ENCODE measurements at places on chromosomes 1 and 21.

- DNase-seq, result no peak
These were observed 15.8 kb upstream of the RGS13 start for GRCh38 chr1:192620071-192620635.

DNA sequence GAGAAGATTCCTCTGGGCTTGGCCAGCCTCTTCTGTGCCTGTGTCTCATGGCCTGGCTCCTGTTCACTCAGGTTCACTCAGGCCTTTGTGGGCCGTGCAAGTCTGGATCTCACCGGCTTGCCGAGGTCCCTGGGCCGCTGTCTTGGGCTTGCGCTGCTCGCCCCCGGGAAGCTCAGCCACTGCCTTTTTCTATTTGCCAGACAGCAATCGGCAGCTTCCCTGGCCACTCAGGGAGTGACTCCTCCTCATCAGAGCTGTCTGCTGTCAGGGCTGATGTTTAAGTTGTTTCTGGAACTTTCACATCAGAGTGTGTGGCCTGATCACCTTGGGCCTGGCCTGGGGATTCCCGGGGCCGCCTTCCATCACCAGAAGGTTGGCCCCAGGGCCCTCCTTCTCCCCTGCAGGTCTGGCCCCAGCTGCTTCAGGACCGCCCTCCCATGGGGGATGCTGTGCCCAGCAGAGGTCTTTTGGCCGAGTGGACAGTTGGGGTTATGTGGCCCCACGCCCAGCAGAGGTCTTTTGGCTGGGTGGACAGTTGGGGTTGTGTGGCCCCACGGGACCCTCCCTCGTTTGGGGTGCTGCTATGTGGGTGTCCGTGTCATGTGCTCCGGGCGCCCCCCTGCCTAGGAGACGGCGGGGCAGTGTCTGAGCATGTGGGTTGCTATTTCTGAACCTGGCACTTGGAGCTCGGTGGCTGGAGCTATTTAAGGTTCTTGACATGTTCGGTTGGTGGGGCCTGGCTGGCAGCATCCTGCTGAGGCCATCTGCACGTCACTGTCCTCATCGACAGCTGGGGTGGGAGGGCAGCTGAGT lies 12.5 kb downstream of the SLX9 start:
- no peak for DNase-seq

DNA sequence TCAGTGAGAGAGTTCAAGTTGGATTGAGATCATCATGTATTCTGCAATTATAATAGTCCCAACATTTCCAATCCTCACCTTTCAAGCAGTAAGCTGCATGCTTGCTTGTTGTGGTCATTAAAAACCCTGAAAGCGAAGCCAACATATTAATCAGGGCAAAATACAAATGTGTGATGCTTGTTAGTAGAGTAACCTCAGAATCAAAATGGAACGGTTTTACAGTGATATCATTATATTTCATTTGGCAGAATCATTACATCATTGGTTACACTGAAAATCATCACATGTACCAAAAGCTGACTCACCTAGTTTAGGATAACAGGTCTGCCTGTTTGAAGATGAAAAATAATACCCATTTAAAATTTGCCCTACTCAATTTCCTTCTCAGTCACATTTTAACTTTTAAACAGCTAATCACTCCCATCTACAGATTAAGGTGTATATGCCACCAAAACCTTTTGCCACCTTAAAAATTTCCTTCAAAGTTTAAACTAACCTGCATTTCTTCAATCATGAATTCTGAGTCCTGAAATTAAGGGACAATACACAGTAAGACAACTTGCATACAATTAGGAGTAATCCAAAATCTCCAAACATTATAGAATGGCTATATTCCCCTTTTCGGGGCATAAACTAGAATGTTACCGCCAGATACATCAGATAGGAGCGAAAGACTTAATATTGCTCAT lies 3.5 kb downstream of the GAS5 start:
- DNase-seq, result no peak

DNA sequence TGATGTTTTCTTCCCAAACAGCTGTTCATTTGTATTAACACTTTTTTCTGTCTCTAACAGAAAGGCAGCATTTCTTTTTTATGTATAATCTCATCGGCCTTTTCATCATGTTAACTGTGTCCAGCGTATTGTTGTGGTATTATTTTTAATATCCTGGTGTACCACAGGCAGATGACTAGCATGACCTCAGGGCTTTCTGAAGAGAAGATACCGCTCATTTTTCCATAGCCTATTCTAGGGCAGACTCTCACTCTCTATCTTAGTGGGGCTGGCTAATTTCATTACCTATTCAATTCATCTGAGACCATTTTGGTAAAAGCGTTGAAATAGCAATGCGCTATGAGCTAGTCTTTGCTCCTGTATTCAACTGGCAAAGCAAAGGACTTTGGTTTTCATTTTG lies 209.9 kb downstream of the SDCCAG8 start:
- no peak for DNase-seq

DNA sequence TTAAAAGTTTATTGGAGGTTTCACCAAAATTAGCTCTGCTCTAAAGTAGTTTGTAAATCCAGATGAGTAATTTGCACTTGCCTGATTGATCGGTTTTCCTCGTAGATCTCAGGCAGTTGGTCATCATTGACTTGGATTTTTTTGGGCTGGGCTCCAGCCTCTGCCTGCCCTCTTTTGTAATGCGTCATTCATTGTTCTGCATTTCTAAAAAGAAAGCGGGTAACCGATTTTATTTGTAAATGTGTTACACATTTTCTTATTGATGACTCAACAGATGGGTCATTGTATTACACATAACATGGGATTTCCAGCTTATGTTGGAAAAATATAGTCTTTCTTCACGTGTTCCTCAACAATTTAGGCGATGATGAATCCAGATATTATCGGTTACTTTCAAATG lies 5.5 kb downstream of the ETS2 start:
- DNase-seq, result peak; percentile 93

DNA sequence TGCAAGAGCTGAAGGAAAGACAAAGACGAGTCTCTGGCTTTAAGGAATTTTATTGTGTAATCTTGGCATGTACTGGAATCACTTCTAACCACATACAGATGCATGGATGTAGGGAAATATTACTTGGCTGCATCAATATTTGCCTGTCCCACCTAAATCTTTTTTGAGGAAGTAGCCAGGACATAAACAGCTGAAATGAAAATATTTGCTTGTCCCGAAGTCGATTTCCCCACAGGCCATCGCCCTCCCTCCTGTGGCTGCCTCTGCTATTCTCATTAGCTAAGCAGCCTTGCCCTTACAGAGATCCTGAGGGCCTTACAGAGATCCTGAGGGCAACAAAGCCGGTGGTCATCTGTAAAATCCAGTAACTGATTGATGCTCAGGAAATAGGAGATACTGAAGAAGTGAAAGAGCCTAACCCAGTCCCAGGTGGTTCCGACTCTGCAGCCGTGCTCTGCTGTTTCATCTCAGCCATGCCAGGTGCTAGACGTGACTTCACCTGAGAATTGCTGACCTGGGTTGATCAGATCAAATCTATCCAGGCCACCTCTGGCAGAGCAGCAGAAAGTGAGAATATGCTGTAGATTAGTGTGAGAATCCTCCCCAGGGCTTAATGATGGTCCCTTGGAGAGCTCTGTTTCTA lies 25.5 kb downstream of the MAN1C1 start:
- DNase-seq, result peak; percentile 10

DNA sequence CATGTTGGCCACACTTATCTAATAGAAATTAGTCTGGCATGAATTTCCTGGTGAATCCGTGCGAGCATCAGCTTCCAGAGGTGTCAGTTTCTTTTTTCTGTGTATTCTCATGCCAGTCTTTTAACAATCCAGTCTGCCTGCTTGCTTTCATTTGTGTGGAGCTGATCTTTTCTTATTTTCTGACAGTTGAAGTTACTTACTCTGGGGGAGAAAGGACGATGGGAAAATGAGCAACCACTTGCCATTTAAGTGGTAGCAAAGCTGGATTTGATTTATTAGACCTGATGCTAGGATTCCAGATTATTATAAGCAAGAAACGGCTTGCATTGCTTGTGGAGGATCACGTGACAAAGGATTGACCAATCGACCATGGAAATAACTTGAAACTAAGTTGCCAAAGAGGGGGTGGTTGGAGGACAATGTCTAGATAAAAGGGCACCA lies 24.3 kb upstream of the APP start:
- DNase-seq, result no peak

- DNase-seq, result peak; percentile 65
These were observed 25.8 kb upstream of the EVA1B start for GRCh38 chr1:36349241-36349671.

DNA sequence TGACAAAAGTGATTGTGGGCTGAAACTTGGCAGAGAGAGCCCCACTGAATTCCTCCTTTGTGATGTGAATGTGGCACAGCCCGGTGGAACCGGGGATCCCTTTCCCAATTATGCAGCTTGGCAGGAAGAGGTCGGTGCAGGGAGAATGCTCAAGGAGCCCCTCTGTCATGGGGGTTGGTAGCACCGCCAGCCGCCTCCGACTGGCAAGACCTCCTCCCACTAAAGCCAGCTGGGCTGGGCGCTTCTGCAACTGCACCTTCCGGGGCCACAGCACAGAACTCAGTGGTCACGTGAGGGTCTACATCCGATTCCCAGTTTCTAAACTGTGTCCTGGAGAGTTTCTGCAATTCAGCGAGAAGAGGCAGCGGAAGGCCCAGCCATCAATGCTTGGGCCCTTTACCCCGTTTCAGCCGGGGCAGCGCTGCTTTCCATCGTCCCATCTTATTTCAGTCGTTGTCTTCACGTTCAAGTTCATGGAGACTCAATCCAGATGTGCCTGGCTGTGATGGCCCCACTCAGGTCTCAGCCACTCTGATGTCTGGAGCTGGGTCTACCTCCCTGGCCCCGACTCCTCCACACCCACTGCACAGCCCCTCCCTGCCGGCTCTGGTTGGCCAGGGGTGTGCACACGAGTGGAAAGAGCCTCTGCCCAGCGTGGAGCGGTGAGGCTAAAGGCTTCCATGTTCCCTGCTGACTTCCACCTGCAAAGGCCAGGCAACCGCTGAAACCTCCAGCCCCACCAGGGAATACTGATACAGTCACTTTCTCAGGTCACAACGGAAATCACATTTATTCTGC lies 39.8 kb upstream of the FHAD1 start:
- DNase-seq, result no peak

GRCh38 chr1:9798236-9799130 lies 25.3 kb downstream of the CLSTN1 start:
- DNase-seq, result no peak

- DNase-seq, result peak; percentile 63
These were observed 388.8 kb downstream of the NTNG1 start for GRCh38 chr1:107529511-107530149.

- no peak for DNase-seq
These were observed 7.5 kb downstream of the TMEM9 start for GRCh38 chr1:201146626-201147390.

- no peak for DNase-seq
These were observed 79.5 kb downstream of the EVI5 start for GRCh38 chr1:92705446-92705845.

- no peak for DNase-seq
These were observed 36.4 kb downstream of the RXRG start for GRCh38 chr1:165408518-165408917.

- peak; percentile 52 for DNase-seq
These were observed at the start of gene F5 for GRCh38 chr1:169586395-169587255. Gene F5 (minus strand): TSS chr1:169586481. CDS start chr1:169586386, 95 bp downstream.

- DNase-seq, result no peak
These were observed 348.2 kb downstream of the MATN1 start for GRCh38 chr1:30375156-30375555.

- DNase-seq, result no peak
These were observed 7.6 kb downstream of the LAPTM5 start for GRCh38 chr1:30749691-30750583.

DNA sequence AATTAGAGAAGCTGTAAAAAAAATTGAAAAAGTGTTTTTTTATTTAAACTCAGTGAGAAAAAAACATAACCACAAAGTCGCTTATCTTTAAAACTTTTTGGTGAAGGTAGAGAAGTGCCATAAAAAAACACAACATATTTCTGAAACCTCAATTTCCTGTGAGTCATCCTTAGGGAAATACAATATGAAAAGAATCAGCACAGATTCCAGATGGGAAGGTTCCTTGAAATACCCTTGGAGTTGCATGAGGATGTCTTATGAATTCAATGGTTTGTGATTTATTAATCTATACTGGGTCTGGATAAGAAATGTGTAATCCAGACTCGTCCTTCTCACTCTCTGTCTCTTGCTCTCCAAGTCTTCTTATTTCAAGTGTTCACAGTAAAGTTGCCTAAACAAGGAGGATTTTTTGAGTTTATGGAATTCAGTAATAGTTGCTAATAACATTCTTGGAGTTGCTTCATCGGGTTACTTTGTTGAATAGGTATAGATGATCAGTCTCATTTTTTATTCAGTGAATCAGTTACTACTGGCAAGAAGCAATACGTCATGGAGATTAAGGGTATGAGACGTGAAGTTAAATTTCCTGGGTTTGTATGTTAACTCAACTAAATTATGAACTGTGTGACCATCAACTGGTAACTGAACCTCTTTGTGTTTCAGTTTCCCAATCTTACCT lies 191.4 kb downstream of the KCNK2 start:
- peak; percentile 85 for DNase-seq

GRCh38 chr1:83818916-83819315 lies 180.0 kb downstream of the TTLL7 start:
- no peak for DNase-seq

DNA sequence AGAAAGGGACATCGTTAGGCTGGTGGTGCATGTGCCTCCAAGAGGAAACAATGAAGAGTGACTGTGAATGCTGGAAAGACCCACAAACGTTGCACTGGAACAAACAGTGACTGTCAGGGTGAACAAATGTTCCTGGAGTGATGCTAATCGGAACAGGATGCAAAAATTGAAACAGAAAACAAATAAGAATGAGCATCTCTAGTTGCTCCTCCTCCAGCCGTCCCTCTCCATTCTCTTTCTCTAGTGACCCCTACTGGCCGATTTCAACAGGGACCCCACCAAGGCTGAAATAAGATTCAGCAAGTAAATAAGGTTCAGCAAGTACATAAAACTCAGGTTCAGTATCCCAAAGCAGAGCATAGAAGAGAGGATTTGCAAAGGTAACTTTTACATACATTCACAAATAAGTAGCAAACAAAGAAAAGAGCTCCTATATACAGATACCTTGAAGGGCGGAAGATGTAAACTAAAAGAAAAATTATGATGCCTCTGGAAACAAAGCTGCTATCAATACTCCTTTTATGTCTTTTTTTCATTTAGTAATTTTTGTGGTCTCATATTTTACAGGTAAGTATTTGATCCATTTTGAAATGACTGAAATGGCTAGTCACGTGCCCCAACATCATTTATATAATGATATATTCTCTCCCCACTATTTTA lies 836.1 kb upstream of the ADAMTS5 start:
- DNase-seq, result peak; percentile 38

DNA sequence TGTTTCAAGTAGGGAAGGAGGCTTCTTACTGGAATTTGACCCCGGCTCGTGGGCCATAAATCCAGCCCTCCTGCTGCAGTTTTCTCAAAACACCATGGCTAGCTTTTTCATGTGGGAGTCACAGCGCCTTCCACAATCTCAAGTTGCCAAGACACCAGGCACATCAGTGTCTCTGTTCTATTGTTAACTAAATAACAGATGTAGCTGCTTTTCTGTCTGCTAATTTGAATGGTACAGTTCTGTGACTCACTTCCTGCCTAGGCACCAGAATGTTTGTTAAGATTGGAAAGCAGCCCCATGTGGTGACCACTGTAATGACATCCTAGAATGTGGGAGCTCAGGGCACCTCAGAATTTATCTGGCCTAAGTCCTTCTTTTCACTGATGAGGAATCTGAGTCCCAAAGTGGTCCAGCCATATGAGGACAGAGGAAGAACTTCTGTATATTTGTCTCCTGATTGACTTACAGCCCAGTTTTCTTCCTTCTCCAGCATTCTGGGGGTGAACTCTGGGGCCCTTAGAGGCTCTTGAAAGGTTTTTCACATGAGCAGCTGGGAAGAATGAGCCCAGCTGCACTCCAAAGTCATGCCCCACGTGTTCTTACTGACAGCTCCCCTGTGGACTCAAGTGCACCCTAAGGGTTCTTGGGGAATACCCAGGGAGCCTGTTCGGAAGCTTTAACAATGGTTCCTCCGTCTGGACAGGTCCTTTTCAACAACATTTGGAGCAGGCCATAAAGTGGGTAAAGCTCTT lies 27.5 kb downstream of the TRIM45 start:
- peak; percentile 94 for DNase-seq
